NCI-H446 (cell line): ENCODE measurements at places on chromosomes 2 and 18.

- no peak for DNase-seq
Observed at GRCh38 chr2:138059487-138060300, 95.4 kb downstream of the HNMT start.

- DNase-seq, result no peak
Observed at GRCh38 chr2:188701836-188702235, 272.3 kb upstream of the COL3A1 start.

DNA sequence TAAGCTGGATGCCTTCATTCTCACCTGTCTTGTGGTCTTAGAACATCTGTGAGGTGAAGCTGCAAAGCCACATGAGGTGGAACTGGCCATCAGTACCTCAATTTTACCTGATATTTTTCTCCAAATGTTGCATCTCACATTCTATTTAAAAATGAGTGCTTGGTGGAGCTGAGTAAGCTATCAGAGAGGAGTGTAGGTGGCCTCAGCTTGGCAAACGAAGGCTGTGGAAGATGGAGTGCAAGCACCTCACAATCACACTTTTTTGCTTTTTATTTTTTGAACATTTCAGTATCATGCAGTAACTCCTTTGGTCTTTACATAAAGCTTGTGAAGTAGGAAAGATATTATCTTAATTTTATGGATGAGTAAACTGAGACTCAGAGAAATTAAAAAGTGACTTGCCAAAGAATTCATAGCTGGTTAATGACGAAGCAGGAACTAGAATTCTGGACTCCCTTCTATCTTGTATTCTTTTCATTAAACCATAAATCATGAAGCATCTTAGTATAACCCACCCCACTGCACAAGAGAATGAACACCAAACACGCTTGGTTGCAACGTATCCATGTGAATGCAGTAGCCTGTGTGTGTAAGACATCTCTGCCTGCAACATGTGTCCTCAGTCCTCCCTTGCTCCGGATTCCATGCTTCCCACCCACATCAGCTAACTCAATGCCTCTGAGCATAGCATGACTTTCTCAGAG is 27.2 kb downstream of the C2orf49 start:
- DNase-seq, result no peak

GRCh38 chr2:101546376-101547058 is 71.6 kb upstream of the RFX8 start:
- no peak for DNase-seq

DNA sequence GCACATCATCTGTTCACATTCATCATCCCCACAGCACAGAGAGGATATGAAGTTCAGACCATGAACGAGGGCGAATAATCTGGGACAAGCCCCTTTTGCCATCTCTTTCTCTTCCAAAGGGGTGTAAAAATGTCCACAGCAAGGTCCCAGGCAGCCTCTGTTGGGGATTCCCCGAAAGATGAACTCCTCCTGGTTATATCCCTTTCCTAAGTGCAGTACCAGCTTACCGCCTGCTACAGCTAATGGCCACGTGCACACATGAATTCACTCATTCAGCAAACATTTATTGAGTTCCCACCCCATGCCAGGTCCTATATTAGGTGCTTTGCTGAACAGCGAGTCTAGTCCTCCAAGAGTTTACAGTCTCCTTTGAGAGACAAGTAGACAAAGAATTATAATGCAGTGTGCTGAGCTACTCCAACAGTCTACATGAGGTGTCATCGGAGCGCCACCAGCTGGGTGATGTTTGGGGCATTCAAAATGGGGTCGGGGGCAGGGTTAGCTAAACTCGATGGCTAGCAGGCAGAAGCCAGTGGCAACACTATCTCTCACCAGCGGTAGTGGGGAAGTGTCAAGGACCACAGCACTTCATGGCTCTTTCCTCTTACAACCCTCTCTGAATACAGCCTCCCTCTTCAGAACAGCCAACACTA is 228.9 kb downstream of the TMEM163 start:
- DNase-seq, result no peak

GRCh38 chr18:55355223-55355622 is 232.8 kb downstream of the TCF4 start:
- DNase-seq, result no peak

- no peak for DNase-seq
Observed at GRCh38 chr2:136191041-136191440, 73.1 kb upstream of the CXCR4 start.

DNA sequence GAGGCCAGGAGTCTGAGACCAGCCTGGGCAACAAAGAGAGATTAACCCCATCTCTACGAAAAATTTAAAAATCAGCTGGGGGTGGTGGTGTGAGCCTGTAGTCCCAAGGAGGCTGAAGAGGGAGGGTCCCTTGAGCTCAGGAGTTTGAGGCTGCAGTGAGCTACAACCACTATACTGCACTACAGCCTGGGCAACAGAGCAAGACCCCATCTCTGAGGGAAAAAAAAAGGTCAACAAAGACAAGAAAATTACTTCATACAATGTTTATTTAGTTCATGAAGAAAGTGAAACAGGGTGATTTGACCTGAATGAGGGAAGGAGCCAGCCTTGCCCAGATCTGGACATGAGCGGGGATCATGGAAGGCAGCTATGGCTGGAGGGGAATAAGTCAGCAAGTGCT is 59.1 kb downstream of the TMEM163 start:
- DNase-seq, result no peak
